Thoracic aorta (tissue), 2 donors: ENCODE measurements at places on chromosomes 1 and 21. TPM values are rescaled to one million over a fixed set of nuclear protein-coding genes. Genes with fewer than 3 reads are reported as not detected.

GRCh38 chr1:152621993-152622392 lies 910 bp downstream of the LCE3A start:
- no peak for DNase-seq

The LRRN2 gene
- total RNA-seq = 0.63 TPM

GRCh38 chr1:84407524-84407923 lies 9.2 kb downstream of the DNASE2B start:
- DNase-seq = no peak

The IFT25 gene
- total RNA-seq = 24.5 TPM

The GOLT1A gene
- not detected for total RNA-seq

The RAD54L gene
- total RNA-seq = 4.1 TPM

- no peak for DNase-seq
Observed at GRCh38 chr1:26318338-26319064, 743 bp downstream of the CD52 start.

The C1QTNF12 gene
- 2.9 TPM for total RNA-seq

DNA sequence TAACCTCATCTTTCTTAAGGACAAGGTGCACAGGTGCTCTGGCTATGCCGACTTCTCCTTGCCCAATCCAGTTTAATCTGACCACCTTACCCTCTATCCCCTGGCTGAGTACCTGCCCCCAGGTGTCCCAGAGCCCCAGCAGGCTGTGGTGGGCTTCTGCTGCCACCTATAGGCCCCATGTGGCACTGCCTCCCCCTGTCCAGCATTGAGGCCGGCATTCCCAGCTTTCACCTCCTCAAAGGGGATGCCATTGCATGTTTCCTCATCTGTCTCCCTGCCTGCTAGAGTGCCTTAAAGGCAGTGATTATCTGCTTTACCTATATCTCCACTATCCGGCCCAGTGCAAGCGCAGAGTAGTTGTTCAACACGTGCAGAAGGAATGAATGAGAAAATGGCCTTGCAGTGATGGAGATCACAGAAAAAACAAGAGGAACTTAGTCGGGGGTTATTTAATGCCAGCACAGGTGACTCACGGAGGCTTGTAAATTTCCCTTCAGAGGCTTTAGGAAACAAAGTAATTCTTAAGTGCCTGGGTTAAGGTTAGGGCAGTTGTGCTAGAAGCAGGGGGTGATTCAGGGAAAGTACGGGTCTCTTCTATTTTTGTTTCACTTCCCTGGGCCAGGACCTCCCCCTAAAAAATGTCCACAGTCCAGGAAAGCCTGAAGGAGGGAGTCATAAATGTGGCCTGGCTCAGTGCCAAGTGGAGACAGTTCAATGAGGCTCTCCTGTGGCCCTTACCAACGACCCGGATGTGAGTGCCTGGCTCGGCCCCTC lies 131.8 kb upstream of the NGF start:
- DNase-seq = no peak

DNA sequence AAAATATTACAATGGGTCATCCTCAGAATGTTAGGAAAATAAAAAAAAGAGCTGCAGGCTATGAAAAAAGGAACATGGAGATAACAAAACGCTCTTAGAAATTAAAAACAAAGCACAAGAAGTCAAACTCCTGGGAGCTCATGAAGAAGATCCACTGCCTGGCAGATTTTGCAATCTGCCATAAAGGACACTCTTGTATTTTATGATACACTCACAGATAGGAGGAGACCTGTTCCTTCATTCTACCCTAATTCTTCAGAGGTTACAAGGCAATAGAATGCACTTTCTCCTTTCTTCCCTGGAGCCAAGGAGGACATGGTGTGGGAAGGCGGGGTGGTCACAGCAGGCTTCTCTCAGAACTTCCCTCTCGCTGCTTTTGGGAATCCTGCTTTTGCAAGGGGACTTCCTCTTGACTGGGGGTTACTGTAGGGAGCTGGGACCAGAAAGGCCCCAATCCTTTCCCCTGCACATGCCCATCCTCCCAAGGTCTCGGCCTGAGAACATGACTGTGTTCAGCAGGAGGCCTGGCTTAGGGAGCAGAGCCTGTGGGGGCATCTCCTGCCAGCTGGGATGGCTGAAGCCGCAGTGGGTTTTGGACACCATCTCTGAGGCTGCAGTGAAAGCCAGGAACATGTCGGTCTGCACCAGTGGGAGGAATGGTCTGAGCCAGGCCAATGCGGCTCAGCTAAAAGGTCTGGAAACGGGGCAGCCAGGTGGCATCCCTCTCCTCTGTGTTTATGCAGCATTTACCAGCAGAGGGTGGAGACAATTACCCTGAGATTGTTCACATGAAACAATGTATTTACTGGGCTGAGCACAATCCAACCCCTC lies 44.8 kb downstream of the GPR161 start:
- DNase-seq = no peak

GRCh38 chr1:222529916-222530315 lies 18.0 kb downstream of the HHIPL2 start:
- no peak for DNase-seq

The CYP4A22 gene
- total RNA-seq = not detected

The NID1 gene
- 82.4 TPM for total RNA-seq

DNA sequence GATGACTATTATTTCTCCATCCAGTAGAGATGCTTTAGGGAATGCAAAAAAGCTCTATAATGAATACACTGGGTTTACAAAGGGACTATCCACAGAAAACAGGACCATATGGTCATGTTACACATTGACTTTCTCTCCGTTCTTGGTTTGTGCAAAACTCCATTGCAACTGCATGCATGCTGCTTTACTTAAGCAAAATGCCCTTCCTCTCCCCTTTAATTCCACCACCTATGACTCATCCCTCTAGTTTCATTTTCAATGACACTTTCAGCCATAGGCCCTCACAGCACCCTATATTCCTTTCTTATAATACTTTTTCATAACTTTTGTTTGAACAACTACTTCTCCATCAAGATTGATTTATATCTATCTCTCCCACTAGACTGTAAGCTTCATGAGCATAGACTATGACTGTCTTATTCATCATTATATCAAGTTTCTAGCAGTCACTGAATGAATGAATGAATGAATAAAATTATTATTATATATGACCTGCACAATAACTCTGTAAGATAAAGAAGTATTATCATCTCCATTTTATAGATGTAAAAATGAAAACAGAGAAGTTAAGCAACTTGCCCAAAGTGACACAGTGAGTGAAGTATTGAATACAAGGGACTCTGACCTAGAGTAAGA lies 248.9 kb downstream of the PLPP3 start:
- DNase-seq = no peak

The CD1E gene
- total RNA-seq = not detected

DNA sequence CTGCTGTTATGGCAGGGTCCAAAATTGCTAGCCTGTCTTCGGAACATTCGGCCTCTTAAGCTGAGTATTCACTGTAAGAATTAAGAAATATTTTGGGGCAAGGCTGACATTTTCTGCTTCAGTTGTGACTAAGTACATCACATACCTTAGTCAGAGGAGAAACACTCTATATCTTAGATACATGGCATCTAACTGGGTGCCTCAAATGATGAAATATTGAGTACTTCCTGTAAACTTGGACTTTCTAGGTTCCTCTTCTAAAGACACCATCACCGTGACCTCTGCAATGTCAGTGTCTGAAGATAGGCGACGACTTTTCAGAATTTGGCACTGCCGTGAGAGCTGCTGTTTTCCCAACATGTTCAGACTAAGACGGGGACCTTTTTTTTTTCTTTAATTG lies 65.6 kb downstream of the PCBP3 start:
- no peak for DNase-seq

The KIF14 gene
- 1.3 TPM for total RNA-seq

The CFAP74 gene
- total RNA-seq = not detected

The FAM3B gene
- 1.5 TPM for total RNA-seq

The HES2 gene
- not detected for total RNA-seq

GRCh38 chr1:114093624-114094362 lies 59.9 kb downstream of the SYT6 start:
- no peak for DNase-seq

DNA sequence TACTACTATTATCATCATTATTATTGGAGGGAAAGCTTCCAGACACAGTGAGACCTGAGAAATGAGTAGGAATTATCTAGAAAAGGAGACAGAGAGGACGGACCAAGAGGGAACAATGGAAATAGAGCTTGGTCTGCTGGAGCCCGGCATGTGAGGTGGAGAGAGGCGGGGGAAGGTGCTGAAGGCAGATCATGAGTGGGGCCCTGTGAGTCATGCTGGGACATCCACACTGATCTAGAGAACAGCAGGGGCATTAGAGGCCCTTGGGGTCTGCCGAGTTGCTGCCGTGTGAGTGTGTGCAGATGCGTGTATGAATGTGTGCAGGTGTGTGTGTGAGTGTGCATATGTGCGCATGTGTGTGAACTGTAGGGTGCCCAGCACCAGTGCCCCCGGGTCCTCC lies 65.7 kb downstream of the TMCO4 start:
- no peak for DNase-seq

DNA sequence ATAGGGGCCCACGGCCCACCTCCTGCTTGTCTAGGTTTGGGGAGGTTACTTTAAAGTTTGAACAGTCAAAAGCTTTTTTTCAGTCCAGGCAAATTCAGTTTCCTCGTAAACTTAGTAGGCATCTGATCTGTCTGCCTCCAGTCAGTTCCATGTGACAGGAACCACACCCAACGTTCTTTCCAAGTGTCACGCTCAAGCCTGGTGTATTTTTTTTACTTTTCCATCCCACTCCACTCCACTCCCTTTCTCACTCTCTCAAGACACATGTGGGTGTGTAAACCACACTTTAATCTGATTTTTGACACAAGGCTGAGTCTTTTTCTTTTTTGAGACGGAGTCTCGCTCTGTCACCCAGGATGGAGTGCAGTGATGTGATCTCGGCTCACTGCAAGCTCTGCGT lies 60.3 kb upstream of the GPR153 start:
- DNase-seq = no peak

- no peak for DNase-seq
Observed at GRCh38 chr21:44062380-44062779, 44.8 kb upstream of the PWP2 start.

The CSF1 gene
- total RNA-seq = 171 TPM

- no peak for DNase-seq
Observed at GRCh38 chr1:19124273-19124672, 85.8 kb downstream of the UBR4 start.

The PEA15 gene
- total RNA-seq = 194 TPM

DNA sequence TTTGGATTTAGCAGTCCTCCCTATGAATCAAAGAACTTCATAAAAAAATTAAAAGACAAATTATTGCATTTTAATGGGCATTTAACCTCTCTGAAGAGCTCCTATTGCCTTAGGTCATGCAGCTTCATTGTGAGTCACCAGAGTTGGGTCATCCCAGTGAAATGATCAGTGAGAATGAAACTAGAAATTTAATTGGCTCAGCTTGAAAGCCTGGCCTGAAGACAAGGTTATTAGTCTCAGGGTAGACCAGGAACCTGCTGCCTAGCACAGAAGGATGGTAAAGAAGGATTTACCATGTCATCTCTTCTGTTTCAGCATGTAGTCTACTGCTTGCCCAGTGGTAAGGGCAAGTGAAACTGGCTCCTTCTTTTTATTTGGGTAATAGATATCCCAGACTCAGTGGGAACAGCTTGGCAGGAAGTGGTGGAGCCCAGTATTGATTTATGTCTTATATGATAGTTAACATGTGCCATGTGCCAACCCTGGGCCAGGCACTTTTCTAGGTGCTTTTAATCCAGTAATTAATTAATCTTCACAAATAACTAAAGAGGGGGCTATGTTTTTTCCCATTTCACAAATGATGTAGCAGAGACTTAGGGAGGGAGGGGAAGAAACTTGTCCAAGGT lies 23.6 kb downstream of the LAMC2 start:
- DNase-seq = no peak

DNA sequence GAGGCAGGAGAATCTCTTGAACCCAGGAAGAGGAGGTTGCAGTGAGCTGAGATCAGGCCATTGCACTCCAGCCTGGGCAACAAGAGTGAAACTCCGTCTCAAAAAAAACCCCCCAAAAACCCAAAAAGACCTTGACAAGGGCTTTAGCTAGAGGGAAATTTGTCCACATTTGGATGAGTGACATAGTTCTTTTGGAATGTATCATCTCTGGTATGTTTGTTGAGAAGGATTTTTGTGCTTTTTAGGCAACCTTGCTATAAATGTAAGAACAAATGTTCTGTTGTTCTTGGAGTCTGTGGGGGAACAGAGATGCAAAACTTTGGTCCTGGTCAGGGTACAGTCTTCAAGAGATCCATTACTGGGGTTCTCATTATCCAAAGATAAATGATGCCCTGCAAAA lies 28.9 kb downstream of the INAVA start:
- DNase-seq = no peak

DNA sequence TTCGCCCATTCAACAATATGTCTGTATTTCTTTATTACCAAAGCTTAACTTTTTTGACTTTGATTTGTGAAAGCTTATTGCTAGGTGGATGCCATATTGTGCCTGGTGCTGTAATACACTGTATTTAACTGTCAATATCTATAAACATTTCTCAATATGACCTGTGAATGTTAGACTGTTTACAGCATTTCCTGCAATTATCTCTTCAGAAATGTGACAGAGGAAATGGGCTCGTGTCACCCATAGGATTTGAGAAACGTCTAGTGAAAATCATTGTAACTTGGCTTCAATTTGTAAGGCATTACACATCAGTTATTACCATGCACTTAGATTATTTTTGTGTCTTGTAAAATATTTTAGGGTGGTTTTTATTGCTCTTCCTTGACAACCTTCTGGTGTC lies 237.8 kb upstream of the ADGRL2 start:
- DNase-seq = no peak

- no peak for DNase-seq
Observed at GRCh38 chr1:109547463-109548320, 723 bp upstream of the GNAI3 start.

GRCh38 chr1:203649999-203650836 lies 23.6 kb downstream of the ATP2B4 start:
- no peak for DNase-seq

The CHRNB2 gene
- not detected for total RNA-seq

- no peak for DNase-seq
Observed at GRCh38 chr1:78919150-78919549, 87.4 kb downstream of the ADGRL4 start.

DNA sequence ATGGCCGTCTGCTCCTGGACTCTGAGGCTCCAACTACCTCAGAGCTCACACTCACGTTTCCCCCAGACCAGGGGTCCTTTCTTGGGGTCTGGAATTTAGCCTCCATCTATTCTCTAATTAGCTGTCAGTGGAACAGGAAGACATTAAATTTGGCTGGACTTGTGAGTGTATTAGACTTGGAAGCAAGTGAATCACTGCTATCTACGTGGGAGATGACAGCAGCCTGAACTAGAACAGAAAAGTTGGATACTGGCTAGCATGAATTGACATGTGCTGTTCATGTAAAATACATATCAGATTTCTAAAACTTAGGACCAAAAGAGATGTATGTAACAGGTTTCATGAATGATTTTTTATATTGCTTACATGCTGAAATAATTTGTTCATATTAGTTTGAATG lies 28.0 kb downstream of the TAF5L start:
- DNase-seq = no peak

The PLD5 gene
- 23.9 TPM for total RNA-seq

The AADACL4 gene
- not detected for total RNA-seq

- DNase-seq = no peak
Observed at GRCh38 chr1:43039228-43040055, 80.8 kb upstream of the SLC2A1 start.

GRCh38 chr1:71666609-71667008 lies 585.8 kb upstream of the ZRANB2 start:
- no peak for DNase-seq
